ENCODE measurements at places on chromosomes 16 and 17.
A peak's percentile ranks its signal among the peaks of the same experiment; 100 is the strongest.

DNA sequence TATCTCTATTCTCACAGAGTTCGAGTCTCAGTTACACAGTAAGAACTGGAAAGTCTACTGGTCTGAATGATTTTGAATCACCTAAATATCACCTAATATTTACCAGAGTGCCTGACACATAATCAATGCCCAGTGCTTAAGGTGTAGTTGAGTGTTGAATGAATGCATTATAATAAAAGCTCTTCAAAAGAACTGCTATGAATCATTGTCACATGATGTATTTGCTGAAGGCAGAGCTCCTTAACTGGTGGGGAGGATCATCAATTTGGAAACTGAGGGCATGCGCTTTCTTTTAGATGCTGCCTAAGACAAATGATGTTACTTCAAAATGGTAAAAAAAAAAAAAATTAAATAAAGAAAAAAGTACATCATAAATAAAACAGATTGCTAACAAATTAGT is 359.4 kb upstream of the KIF2B start:
- DNase-seq = no peak

DNA sequence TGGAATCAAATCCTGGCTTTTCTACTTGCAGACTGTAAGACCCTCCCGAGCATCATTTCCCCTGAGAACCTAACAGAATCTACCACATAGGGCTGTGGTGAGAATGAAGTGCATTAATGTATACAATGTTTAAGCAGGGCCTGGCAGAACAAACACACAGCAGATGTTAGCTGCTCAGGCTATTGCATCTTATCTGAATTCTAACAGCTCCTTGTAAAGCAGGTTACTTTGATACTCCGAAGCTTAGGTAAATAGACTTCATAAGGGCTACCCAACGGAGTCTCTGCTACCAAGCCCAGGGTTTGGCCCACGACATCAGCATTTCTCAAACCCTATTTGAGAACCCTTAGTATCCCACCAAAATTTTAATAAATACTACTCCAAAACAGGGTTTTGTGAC is 24.4 kb upstream of the NOS2 start:
- DNase-seq = peak; percentile 24

DNA sequence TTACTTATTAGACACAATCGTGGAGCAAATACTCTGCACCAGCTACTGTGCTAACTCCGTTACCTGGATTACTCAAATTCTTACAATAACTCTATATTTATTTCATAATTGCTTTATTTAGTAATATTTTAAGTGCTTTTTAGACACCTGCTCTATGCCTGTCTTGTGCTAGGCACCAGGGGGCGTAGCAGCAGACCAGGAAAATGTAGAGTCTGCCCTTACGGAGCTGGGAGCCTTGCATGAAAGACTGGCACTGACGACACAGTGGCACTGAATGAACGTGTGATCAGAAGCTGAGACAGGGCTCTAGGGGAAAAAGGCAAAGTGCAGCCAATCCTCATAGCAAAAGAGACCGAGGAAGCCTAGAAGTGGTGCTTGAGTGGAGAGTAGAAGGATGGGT is 486.5 kb downstream of the CDH13 start:
- no peak for DNase-seq

DNA sequence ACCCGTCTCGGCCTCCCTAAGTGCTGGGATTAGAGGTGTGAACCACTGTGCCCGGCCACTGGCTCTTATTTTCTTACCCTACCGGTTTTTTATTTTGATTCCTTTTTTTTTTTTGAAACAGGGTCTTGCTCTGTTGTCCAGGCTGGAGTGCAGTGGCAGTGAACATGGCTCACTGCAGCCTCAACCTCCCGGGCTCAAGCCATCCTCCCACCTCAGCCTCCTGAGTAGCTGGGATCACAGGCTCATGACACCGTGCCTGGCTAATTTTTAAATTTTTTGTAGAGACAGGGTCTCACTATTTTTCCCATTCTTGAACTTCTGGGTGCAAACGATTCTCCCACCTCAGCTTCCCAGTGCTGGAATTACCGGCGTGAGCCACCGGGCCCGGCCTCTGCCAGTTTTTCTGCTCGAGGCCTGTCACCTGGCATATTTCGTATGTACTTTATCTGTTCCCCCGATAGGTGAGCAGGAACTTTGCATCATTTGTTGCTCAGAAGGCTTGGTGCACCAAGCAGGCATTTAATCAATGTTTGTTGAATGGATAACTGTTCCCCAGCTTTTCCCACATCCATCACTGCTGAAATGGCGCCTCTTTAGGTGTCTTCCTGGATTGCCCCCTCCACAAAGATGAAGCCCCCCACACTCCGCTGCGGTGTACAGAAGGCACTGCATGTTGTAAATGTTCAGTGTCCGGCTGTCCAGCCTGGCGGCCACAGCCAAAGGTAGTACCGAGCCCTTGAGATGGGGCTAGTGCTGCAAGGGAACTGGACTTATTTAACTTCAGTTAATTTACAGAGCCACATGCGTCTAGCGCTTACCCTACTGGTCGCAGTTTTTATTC is 858 bp upstream of the TELO2 start:
- DNase-seq = no peak

- no peak for DNase-seq
These were observed 19.8 kb downstream of the MIEF2 start for GRCh38 chr17:18280249-18280648.

GRCh38 chr17:16962804-16963203 is 9.1 kb downstream of the TNFRSF13B start:
- DNase-seq = no peak

- DNase-seq = no peak
These were observed 595 bp downstream of the BICDL2 start for GRCh38 chr16:3035972-3036725.

DNA sequence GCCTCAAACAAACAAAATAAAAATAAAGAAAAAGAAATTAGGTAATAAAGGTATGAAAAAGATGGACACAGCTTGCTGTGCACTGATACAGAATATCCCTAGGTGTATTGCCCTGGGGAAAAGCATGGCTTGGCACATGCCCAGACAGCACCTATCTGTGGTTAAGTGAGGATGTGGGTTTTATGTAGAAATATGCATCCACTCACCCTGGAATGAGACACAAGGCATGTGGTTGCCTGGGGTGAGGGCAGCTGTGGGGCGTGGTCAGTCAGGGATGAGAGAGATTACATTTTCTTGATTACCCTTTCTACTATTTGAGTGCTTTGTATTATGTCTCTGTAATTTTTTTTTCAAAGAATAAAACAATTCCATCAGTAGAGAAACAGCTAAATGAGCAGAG is 6.9 kb downstream of the PLLP start:
- no peak for DNase-seq

GRCh38 chr17:17684906-17685774 is 3.9 kb downstream of the RAI1 start:
- no peak for DNase-seq

DNA sequence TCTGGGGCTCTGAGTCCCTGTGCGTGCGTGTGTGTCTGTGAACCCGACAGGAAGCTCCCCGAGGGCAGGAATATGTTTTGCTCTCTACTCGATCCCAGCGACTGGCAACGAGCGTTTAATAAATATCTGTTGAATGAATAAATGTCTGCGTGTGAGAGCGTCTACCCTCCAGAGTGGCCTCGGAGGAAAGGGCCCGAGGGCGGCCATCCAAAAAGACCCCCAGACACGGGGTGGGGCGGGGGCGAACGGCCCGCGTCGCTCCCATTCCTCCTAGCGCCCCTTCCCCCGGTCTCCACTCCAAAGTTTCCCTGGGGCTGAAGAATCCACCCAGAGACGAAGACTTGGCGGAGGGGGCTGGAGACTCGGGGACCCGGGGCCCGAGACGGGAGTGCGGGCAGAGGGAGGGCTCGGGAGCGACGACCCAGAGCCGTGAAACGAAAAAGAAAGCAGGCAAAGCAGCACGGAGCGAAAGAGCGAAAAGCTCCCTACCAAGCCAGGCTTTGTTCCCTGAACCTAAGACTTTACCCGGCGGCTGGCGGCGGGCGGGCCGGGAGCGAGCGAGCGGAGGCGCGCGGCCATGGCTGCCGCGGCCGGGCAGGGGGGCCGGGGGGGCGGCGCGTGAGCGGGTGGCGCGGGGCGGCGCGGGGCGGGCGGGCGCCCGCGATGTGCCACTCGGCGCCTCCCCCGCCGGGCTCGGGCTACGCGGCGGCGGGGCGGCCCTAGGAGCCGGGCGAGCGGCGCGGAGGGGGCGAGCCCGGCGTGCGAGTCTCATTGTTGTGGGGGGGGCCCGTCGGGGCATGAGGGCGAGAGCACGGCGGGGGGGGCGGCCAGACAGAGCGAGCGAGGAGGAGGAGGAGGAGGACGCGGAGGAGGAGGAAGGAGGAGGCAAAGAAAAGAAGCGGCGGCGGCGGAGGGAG is at the start of gene MLLT6:
Gene MLLT6 (plus strand): TSS at position 668 of the 917 bp plus-strand sequence. CDS start 360 bp downstream, outside the sequence.
- DNase-seq = peak; percentile 38

DNA sequence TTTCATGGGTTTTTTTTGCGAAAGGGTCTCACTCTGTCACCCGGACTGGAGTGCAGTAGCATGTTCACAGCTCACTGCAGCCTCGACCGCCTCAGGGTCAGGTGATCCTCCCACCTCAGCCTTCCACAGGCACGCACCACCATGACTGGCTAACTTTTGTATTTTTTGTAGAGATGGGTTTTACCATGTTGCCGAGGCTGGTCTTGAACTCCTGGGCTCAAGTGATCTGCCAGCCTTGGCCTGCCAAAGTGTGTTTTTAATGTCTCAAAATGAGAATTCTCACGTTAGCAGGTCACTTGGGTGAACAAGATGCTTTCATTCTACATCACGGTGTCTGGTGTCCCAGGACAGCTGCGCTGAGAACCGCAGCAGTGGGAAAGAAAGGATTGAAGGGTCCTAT is 3.2 kb downstream of the FBXO31 start:
- DNase-seq = no peak

DNA sequence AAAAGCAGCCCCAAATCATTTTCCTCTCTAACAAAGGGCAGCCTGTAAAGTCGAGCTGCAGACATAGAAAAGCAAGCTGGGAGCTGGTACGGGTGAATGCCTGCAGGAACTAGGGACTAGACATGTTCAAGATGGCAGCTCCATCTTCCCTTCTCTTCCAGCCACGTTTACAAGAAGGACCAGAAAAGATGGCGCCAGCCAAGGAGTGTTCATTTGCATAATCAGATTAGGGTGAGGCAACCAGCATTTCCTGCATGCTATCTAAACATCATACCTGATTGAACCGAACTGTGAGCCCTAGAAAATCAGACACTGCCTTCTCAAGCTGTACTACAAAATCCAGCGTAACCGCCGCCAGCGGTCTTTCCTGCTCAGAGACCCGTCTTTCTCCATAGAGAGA is 896.8 kb downstream of the CDH11 start:
- DNase-seq = no peak

DNA sequence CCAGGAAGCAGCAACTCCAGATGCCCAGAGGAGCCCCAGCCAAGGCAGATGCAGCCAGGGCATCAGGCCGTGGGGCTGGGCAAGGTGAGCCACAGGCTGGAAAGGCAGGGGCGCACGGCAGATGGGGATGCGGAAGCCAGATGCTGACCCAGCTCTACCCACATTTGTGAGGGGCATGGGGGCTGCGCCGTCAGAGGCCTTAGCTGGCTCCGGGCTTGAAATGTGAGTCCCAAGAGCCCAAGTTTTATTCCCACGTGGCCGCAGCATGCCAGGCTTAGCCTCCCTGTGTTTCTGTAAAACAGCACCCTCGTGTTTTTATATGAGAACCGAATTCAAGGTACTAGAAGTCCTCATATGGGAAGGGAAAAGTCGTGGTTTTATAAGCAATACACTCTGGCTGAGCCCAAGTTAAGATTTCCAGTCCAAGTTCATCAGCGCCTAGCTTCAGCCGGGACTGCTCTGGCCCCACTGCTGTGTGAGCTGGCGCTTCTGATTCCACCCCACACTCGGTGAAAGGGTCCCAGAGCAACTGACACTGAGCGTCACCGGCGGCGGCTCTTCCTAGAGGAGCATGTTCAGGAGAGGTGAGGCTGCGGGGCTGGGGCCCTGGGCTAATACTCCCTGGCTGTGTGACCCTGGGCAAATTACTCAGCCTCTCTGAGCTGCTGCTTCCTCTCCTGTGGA is 6.7 kb upstream of the C16orf95 start:
- peak; percentile 57 for DNase-seq

DNA sequence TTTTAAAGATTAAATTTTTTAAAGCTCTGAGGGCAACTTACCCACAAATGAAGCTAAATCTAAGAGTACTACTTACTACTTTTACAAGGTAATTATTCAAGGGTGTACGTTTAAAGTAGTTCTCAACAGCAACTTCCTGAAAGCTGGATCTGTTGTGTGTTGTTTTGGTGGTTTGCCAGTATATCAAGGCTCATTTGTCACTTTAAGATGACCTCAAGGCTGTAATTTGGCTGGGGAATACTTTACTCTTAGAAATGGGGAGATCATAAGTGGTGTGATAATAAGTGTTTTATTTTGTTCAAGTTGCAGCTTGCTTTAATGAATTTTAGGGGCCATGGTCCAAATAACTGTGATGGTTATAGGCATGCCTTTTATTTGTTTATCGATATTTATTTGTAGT is 30.4 kb downstream of the AP2B1 start:
- no peak for DNase-seq

- no peak for DNase-seq
These were observed 7.9 kb upstream of the MYO15A start for GRCh38 chr17:18100616-18101015.

DNA sequence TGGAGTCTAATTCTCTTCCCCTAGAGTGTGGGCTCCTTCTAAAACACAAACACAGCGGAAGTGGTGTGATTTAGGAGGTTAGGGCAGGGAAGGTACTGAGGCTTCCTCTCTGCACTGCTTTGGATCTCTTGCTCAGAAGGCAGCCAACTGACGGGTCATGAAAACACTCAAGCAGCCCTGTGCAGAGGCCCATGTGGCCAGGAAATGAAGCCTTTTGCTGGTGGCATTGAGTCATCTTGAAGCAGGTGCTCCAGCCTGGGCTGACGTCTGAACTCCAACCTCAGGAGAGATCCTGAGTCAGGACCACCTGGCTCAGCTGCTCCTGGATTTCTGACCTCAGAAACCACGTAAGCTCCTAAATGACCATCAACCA is 72.9 kb downstream of the MRM1 start:
- no peak for DNase-seq

DNA sequence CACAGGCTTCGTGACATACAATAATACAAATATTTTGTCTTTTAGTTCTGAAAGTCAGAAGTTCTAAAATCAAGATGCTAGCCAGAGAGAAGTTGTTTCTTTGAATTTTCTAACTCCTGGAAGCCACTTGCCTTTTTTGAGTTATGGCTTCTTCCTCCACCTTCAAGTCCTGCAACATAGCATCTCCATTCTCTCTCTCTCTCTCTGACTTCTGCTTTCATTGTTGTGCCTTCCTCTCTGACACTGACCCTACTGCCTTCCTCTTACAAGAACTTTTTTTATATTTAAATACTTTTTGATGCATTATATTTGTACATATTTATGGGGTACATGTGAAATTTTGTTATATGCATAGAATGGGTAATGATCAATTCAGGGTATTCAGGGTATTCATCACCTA is 205.9 kb downstream of the MAP2K6 start:
- no peak for DNase-seq

GRCh38 chr17:73349138-73349537 is 37.3 kb upstream of the CDC42EP4 start:
- no peak for DNase-seq
